ENCODE measurements at places on chromosomes 3 and 15.

- DNase-seq = no peak
Measured at GRCh38 chr15:77195586-77195985, 124.7 kb upstream of the TSPAN3 start.

DNA sequence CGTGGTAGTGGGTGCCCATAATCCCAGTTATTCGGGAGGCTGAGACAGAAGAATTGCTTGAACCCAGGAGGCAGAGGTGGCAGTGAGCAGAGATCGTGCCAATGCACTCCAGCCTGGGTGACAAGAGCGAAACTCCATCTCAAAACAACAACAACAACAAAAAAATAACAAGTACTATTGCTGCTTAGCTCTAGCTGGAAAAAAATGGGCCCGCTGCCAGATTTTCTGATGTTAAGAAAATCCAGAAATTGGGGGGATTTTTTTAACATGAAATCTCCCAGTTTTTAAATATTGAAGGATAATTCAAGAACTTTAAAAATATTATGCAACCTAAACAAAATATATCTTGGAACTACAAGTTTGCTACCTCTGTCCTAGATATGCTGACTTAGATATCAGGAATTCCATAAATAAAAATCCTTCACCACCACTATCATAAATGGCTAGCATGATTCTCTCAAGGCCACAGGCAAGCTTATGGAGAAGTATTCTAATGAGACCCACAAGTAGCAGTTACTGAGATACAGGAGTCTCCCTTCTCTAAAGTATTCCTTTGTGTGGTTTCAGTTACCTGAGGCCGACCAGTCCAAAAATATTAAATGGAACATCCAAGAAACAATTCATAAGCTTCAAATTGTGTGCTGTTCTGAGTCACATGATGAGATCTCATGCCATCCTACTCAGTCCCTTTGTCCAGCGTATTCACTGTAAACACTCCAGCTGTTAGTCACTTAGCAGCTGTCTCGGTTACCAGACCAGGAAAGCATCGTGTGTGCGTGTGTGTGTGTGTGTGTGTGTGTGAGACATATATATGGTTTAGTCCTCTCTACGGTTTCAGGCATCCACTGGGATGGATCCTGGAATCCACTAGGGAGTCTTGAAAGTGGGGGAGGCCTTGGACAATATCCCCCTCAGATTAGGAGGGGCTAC lies 277.2 kb downstream of the TBL1XR1 start:
- no peak for DNase-seq

DNA sequence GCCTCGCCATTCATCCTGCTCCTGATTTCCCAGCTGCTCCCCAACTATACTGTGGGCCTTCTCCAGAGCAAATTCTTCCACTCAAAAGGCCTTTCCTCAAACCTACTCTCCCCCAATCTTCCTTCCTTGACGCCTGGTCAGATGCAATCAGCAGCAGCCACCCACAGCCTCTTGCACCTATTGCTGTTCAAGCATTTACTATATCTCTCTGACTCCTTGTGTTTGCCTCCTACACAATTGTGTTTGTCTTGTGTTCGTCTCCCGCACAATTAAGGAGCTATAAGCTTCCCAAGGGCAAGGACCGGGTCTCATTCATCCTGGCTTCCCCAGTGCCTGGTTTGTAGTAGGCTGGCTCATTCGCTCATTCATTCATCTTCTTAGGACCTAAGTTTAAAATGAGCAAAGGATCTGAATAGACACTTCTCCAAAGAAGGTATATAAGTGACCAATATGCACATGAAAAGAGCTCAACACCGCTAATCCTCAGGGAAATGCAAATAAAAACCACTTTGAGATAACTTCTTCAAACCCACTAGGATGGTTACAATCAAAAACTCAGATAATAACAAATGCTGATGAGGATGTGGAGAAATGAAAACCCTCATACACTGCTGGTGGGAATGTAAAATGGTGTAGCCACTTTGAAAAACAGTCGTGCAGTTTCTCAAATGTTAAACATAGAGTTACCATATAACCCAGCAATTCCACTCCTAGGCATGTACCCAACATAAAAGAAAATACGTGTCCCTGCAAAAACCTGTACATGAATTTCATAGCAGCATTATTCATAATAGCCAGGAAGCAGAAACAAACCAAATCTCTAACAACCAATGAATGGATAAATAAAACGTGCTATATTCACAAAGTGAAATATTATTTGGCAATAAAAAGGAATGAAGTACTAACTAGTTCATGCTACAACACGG lies 31.0 kb downstream of the MEGF11 start:
- no peak for DNase-seq

GRCh38 chr3:175255698-175256097 lies 396.6 kb downstream of the NAALADL2 start:
- DNase-seq = no peak

- no peak for DNase-seq
Measured at GRCh38 chr3:43285644-43286043, 696 bp upstream of the SNRK start.

DNA sequence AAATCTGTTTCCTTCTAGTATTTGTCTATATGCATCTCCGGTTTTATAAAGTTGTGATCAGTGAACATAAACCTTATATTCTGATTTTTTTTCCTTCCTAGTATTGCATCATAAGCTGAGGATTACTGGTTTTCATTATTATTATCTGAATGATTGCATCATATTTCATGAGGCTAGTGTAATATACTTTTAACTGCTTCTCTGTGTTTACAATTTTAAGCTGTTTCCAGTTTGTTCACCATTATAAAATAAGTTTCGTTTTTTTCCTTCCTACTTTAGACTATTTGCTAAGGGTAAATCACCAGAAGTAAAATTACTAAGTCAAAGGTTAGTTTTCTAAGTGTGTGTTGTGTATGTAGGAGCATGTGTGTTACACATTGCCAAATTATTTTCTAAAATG lies 20.2 kb downstream of the SEMA6D start:
- no peak for DNase-seq

DNA sequence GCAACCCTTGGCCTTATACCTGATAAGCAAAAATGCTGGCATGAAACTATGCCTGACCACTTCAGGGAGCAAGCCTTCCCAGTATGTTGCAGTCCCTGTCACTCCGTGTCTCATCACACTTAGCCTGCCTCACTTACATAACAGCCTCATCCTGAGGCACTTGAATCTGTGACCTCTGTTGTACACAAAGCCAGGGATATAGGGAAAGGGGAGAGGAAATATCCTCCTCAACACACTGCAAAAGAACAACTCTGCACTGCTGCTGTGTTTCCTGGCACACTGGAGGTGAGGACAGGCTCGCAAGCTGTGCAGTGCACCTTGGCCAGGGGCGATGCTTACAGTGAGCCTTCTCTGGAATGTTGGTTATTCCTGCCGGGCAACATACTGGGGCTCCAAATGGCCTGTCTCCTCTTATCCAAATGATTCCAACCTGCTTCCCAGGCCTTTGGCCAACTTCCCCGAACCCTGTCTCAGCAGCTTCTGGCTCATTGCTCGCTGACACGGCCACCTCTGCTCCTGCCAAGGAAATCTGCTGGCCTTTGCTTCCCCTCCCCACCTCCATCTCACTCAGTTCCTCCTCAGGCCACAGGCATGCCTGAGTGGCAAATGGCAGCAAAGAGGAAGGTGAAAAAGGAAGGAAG lies 109.2 kb downstream of the CD47 start:
- no peak for DNase-seq

All from nucleus accumbens (tissue), 56 donors.